ENCODE measurements at places on chromosomes 6 and 20.

DNA sequence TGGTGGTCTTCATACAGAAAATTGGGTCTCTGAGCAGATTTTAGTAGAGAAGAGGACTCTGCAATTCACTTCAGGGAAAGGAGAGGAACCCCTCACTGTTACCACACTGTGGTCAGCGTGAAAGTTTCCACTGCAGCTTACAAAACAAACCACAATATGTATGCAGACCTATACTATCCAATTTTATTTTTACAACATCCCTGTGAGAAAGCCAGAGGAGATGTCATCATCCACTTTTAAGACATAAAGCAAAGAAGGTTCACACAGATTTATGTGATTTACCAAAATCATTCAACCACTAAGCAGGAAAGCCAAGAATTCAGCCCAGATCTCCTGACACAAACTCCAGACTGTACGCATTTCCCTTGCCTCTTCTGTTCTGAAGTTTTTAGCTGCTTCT is 442.4 kb downstream of the FRK start:
- DNase-seq: no peak

GRCh38 chr6:131551902-131552301 is 21.1 kb upstream of the ARG1 start:
- no peak for DNase-seq

DNA sequence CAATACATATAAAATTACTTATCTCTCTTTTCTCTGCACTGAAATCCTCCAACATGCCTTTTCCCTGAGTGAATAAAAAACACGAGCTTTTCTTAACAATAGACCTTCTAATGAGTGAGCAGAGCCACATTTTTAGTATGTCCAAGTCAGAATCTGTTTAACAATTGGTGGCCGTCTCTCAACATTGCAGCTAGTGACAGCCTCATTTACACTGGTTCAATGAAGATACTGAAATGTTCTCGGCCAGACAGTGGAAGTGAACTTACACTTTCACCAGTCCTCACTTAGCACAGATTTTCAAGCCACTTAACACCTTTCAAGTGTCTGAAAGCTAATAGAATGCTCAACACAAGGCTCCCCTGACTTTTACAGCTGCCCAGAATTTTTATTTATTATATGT is 767.1 kb downstream of the KIF16B start:
- no peak for DNase-seq

GRCh38 chr20:23092384-23092756 is 6.2 kb upstream of the CD93 start:
- no peak for DNase-seq

DNA sequence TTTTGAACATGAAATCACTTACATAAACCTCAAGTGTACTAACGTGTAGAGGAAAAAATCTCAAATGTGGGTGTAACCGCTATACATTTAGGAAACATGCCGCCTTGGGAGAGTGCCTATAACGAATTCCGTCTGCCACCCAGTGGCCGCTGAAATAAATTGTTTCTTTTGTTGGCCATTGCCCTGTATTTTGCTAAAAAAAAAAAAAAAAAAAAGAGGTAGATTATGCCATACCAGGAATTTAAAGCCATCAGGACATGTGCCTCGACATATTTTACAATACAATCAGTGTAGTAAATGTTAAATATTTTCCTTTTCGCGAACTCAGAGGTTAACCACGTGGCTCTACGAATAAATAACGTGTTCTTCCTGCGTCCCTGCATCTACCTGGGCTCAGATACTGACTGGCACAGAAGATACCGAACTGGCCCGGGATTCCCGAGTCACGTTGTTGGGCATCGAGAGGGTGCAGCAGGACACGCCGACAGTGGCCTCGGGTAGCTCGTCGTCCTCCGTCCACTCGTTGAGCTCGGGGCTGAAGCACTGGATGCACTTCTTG is 14.3 kb downstream of the KLHL31 start:
- DNase-seq: peak; percentile 24

DNA sequence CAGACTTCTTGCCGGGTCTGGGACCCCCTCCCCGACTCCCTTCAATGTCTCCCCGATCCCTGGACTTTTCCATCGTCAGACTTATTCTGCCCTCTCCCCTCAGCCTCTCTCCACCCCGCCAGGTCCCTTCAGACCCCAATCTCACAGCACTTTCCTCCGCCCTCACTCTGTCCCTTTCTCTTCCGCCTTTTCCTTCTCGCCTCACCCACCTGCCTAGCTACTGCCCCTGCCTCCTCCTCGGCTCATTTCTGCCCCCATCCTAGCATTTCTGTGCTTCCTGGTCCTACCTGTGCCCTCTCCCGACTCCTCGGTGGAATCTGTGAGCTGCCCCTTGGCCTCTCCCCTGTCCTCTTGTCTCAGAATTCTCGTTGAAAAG is 616 bp downstream of the CHMP4B start:
- no peak for DNase-seq

DNA sequence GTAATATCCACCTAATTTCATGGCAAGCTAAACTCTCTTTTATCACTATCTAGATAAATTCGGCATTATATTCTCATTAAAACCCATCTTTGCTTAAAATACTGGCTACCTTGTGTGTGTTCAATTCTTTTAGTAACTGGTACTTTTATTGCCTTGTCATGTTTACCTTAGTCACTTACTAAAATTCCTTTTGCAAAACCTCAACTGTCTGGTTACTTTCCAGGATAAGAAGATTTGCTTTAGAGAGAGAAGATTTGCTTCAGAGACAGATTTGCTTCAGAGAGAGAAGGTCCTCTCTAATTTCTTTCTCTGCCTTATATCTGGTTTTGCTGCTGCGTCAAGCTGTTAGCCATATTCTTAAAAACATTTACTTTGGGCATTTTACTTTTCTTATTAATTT is 151.5 kb upstream of the MLIP start:
- no peak for DNase-seq

- no peak for DNase-seq
These were observed 13.4 kb upstream of the IP6K3 start for GRCh38 chr6:33759887-33760629.
